Muscle of leg (tissue), 16 donors: ENCODE measurements at places on chromosomes 3 and 15. TPM values are rescaled to one million over a fixed set of nuclear protein-coding genes. Genes with fewer than 3 reads are reported as not detected.

Gene GATM
- 258 TPM for polyA plus RNA-seq

GRCh38 chr3:52784021-52784621 is 6.7 kb downstream of the ITIH1 start:
- no peaks in the 10 kb centered on the region for H3K36me3 ChIP-seq
- no peak for DNase-seq
- H3K4me1 ChIP-seq = no peaks in the 10 kb centered on the region
- no peak overlapping the region for H3K4me3 ChIP-seq

GRCh38 chr3:25818335-25818734 is 28.4 kb downstream of the OXSM start:
- no peaks in the 10 kb centered on the region for H3K4me1 ChIP-seq
- no peak overlapping the region for H3K4me3 ChIP-seq
- no peak overlapping the region for H3K27ac ChIP-seq
- H3K27me3 ChIP-seq = no peaks in the 10 kb centered on the region
- H3K36me3 ChIP-seq = no peaks in the 10 kb centered on the region

Gene MKRN2OS
- 0.51 TPM for polyA plus RNA-seq

DNA sequence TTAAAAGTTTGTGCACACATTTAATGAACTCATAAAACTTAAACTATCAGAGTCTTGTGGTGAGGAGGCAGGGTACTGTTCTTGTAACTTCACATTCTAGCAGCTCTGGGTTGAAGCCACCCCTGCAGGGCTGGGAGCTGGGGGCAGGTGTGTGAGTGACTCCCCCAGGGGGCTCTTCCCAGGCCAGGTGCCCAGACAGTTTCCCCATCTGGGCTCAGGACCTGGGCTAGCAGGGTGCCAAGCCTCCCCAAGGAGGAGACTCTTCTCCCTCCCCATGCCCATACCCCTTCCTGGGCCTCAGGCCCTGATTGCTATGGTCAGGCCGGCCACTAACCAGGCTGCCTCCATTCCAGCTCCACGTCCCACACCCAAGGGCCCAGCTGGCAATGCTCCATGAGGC is 22.0 kb upstream of the CHCHD6 start:
- peaks cover 30% of the 10 kb centered on the region for H3K4me1 ChIP-seq
- no peak overlapping the region for H3K4me3 ChIP-seq
- no peaks in the 10 kb centered on the region for H3K36me3 ChIP-seq
- H3K27ac ChIP-seq = no peak overlapping the region
- H3K27me3 ChIP-seq = peaks cover 30% of the 10 kb centered on the region
- DNase-seq = no peak

DNA sequence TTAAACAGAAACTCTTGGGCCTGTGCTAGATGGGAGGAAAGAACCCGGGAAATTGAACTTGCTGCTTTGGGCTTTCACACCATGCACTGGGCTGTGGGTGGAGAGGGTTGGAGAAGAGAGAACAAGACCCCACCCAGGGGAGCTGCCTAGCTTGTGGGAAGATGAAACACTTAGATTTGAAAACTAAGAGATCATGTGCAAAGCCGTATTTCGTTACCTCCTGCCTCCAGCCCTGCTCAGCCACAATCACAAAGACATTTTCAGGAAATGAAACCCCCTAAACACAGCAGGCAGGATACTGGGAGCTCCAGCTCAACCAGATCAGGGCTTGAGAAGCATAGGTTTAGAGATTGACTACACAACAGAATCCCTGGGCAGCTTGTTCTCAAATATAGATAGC is 183.0 kb upstream of the C2CD4B start:
- DNase-seq = no peak
- no peaks in the 10 kb centered on the region for H3K4me1 ChIP-seq
- no peak overlapping the region for H3K27ac ChIP-seq
- H3K4me3 ChIP-seq = no peak overlapping the region

Gene GOLGA6L7
- 0.11 TPM for polyA plus RNA-seq

DNA sequence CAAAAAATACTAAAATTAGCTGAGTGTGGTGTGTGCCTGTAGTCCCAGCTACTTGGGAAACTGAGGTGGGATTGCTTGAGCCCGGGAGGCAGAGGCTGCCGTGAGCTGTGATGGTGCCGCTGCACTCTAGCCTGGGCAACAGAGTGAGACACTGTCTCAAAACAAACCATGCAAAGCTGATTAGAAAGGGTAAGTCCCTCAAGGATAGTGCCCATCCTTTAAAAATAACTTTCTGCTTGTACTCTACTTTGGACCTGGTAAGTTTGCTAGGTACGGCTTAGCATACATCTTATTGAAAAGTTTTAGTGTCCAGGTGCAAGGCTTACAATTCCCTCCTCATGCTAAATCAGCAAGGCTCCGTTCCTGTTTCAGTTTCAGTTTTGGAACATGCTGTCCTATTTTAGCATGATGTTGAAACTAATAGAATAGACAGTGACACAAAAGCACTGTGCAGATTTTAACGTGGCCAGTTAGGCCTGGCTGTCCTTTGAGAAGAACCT is 21.4 kb downstream of the FEM1B start:
- no peak overlapping the region for H3K4me3 ChIP-seq
- peaks cover 6% of the 10 kb centered on the region for H3K4me1 ChIP-seq
- peak overlapping the region; percentile 66 for H3K27ac ChIP-seq
- DNase-seq = peak; percentile 86
- no peaks in the 10 kb centered on the region for H3K27me3 ChIP-seq

Gene C2CD4A
- polyA plus RNA-seq = 0.19 TPM

Gene TMCO5A
- polyA plus RNA-seq = not detected

Gene ZNF619
- polyA plus RNA-seq = 3.0 TPM

Gene DPPA4
- 1.0 TPM for polyA plus RNA-seq

Gene PCOLCE2
- polyA plus RNA-seq = 0.82 TPM

GRCh38 chr15:35448294-35448693 is 97.7 kb downstream of the DPH6 start:
- H3K36me3 ChIP-seq = peaks cover 3% of the 10 kb centered on the region
- DNase-seq = no peak
- H3K27ac ChIP-seq = no peak overlapping the region
- no peak overlapping the region for H3K4me3 ChIP-seq

DNA sequence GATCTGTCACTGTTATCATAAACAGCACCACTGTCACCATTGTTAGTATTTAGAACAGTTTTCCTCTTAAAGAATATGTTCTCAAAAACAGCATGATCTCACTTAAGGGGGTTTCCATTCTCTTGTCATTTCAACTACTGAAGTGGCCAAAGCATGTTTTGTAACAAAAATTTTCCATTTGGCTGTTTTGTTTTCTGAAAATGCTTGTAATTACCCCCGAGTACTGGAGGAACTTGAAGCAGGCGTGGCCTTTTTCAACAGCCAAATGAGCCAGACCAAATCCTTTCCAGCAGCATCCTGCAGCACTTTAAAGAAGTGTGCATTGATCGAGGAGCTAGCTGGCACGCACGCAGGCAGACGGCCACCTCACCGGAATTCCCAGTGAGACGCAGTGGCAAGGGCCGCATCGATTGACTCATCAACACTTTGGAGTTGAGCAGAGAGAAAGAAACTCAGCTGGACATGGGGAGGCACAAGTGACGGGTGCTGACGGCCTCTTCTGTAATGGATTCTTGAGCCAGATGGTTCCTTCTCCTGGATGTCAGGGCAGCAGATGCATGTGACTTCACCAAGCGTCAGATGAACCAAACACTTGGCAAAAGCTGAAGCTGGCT is 234.3 kb upstream of the IGF1R start:
- no peak overlapping the region for H3K4me3 ChIP-seq
- H3K36me3 ChIP-seq = no peaks in the 10 kb centered on the region
- DNase-seq = peak; percentile 76

GRCh38 chr3:106577241-106577640 is 708.4 kb upstream of the CBLB start:
- no peaks in the 10 kb centered on the region for H3K4me1 ChIP-seq
- DNase-seq = no peak
- H3K36me3 ChIP-seq = no peaks in the 10 kb centered on the region

- H3K36me3 ChIP-seq = no peaks in the 10 kb centered on the region
- H3K27ac ChIP-seq = peak overlapping the region; percentile 96
- no peak for DNase-seq
- H3K4me1 ChIP-seq = peaks cover 41% of the 10 kb centered on the region
Observed at GRCh38 chr3:188949996-188950395, 221.8 kb upstream of the TPRG1 start.

DNA sequence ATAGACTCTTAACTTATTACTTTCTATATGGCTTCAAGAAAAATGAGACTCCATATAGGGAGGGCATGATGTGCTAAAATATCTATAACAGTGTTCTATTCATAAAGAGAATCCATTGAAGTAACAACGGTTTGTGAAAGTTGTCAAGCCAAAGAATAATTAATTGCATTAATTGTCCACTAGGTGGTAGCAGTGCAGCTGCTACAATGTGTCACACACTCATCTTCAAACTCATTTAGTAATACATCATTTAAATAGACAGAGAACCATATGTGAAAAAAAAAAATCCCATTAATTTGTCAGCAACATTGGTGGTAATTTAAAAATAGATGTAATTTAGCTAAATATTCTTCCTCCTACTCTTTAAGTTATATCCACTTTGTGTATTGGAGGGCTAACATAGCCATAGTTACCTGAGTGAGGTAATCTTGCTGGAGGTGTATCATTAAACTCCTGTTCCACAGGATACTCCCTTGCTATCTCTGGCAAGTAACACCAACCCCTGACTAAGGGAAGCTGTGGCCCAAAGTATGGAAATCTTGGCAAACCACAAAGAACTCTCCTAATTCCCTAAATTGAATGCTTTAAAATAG is 3.7 kb upstream of the CPA3 start:
- H3K4me3 ChIP-seq = no peak overlapping the region
- peak; percentile 28 for DNase-seq
- no peaks in the 10 kb centered on the region for H3K36me3 ChIP-seq

DNA sequence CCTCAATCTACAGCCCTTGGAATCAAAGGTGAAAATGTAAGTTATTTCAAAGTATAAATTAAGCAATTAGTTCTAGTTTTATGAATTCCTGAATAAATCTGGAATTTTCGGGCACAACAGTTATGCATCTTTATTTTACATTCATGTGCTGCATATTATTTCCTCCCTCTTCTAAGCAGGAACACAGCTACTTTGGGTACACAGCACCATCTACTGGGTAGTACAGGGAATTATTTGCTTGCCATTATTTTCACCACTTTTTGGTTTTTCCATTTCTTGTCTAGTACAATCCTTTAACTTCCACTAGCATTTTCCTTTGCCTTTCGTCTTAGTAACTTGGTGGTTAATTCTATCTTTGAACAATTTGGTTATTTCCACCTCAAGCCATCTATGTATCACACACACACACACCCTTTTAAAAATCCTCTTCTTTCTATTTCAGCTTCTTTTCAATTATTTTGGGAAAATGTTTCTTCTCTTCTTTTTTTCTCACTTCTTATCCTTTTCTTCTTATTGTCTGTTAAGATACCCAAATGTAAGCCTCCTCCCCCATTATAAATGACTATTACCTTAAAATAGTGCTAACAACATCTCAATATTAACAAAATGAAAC is 451.0 kb downstream of the MFSD1 start:
- no peak overlapping the region for H3K4me3 ChIP-seq
- H3K4me1 ChIP-seq = no peaks in the 10 kb centered on the region
- no peak for DNase-seq
- no peaks in the 10 kb centered on the region for H3K36me3 ChIP-seq

DNA sequence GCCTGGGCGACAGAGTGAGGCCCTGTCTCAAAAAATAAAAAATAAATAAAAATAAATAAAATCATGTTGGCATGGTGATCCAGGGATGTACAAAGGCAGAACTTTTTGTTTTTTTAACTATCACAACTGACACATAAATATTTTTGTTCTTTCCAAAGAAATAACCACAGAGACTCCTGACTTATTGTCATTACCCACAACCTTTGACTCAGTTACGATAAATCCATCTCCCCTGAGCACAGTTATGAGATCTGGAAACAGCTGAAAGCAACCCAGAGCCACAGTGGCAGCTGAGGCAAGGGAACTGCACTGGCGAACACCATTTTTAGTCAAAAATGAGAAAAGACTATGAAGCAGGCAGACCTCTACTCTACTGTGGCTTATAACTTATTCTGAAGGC is 24.0 kb downstream of the OSBPL10 start:
- DNase-seq = no peak
- no peaks in the 10 kb centered on the region for H3K36me3 ChIP-seq
- peaks cover 18% of the 10 kb centered on the region for H3K4me1 ChIP-seq
- no peak overlapping the region for H3K4me3 ChIP-seq
- no peak overlapping the region for H3K27ac ChIP-seq
- H3K27me3 ChIP-seq = no peaks in the 10 kb centered on the region

Gene COL6A5
- 0.05 TPM for polyA plus RNA-seq

Gene STAB1
- polyA plus RNA-seq = 58.2 TPM

- H3K27me3 ChIP-seq = no peaks in the 10 kb centered on the region
- H3K4me3 ChIP-seq = no peak within 1 kb of the TSS
- no peaks in the 10 kb centered on the region for H3K36me3 ChIP-seq
- DNase-seq = no peak
- peaks cover 12% of the 10 kb centered on the region for H3K4me1 ChIP-seq
Observed at GRCh38 chr3:9902372-9903237, at the start of gene IL17RE. Gene IL17RE (plus strand): TSS chr3:9902848. CDS start chr3:9902933, 85 bp downstream.

DNA sequence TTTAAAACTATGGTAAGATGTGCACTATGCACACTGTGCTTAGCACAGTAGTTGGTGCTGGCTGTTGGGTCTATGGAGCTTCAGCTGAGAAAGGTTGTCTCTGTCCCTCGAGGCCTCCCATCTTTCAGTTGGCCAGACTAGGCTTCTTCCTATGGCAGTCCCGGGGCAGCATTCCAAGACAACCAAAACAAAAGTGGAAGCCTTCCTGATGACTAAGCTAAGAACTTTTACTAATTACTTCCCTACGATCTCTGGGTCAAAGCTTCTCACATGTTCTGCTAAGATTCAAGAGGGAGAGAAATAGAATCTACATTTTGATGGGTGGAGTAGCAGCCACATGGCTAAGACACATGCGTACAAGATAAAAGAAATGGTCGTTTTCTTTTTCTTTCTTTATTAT is 342.8 kb downstream of the TUSC7 start:
- no peaks in the 10 kb centered on the region for H3K36me3 ChIP-seq
- H3K4me1 ChIP-seq = no peaks in the 10 kb centered on the region
- no peak overlapping the region for H3K27ac ChIP-seq
- no peak overlapping the region for H3K4me3 ChIP-seq
- H3K27me3 ChIP-seq = no peaks in the 10 kb centered on the region

DNA sequence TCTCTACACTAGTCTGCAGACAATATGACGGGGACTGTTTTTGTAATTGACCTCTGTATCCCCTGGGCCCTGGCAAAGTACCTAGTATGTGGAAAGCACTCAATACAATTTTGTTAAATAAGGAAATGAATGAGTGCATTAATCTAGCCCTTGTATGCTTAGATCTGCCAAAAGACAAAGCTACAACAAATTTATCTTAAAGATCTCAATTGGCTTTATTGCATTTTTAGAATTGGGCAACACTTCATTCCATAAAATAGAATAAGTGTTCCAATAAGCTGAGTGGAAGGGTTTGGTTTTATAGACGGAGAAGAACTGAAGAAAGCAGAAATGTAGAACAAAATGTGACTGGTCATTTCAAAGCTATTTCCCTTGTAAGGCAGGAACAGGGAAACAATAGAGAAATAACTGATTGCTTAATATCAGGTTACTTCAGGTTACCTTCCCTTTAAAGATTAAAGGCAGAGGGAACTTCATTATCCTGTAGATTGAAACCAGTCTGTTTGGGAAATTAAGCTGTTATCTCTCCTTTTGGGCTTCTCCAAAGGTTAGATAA is 108.3 kb upstream of the MME start:
- H3K27me3 ChIP-seq = no peaks in the 10 kb centered on the region
- H3K4me1 ChIP-seq = no peaks in the 10 kb centered on the region
- DNase-seq = peak; percentile 10
